Activated CD4-positive, alpha-beta T cell treated with anti-CD3 and anti-CD28 coated beads, Interleukin-2, amount 50 U/mL, for 4 hours (primary cell): ENCODE measurements at places on chromosomes 1 and 21.

DNA sequence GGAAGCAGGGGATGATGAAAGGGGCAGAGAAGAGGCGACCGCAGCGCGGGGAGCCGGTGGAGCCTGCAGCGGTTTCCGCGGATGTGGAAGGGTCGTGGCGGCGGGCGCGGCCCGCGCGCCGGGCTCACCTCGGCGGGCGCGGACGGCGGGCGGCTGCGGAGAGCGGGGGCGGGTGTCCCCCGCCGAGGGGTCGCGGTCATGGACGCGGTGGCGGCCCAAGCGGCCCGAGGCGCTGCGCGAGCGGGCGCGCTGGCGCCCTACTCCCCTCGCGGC, 572 bp downstream of the LPGAT1 start:
- DNase-seq: no peak

DNA sequence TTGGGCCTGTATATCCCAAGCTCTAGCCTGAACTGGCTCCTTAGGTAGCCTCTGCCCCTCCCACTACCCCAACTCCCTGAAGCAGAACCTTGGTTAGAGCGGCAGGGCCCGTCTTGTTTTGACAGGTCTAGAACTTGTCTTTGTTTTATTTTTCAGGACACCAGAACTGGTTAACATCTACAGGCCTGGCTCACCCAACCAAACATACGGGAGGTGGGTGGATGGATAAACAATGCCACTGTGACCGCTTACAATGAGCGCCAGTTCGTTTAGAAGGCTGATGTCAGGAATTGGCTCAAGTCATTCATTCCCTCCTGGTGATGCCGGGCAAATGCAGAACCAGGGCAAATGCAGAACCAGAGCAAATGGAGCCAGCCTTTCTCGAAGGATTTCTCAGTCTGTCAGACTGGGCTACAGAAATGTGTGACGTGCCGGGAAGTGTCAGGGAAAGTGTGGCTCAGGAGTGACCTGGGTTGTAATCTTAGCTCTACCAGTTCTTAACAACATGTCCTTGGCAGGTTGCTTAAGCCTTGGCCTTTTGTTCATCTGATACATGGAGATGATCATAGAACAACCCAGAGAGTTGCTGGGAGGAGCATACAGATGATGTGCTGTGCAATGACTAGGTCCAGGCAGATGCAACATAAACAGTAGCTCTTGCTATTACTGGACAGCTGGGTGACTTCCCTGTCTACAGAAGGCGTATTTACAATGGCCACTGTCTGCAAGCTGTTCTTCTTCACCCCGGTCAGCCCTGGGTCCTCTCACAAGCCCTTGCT, 30.5 kb upstream of the BTG2 start:
- DNase-seq: no peak

DNA sequence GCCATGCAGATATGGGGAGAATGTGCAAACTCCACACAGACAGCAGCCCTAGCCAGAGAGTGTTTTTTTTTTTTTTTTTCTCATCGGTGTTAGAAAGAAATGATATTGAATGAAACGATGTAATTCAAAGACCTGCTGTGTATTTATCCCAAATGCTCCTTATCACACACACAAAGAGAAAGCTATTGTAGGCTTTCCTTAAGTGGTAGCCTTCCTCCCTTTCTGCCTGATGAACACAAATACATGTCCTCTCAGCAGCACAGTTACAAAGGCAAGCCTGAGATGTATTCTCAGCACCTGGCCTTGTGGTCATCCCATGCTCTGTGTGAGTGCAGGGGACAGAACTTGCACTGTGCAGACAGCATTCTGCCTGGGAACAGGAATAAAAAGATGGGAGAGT, 93.8 kb downstream of the PLPPR5 start:
- DNase-seq: no peak

DNA sequence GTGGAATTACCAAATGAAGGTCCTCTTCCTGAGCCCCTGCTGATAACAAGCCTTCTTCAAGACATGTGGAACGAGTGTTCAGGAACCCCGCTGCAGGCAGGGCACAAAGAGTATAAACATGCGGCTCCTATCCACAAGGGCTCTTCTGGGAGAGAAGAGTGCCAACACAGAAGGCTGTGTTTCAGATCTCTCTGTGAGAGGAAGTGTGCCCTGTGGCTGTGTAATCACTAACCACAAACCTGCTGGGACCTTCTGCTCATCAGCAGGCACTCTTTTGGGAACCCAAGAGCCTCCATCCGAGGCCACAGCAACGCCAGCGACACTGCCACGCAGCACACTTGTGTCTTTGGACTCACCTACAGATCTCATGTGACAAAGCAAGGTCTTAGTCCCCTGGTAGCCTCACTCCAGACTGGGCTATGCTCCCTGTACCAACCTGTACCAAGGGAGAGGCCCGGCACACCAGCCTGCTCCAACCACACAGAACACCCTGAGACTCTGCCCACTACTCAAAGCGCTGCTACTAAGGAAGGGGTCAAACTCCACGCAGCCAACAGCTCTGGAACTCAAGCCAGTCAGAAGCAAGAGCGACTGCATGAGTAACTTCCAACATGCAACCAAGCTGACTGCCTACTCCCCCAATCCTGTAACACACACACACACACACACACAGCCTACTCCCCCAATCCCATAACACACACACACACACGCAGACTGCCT, 7.8 kb downstream of the PTTG1IP start:
- DNase-seq: no peak

DNA sequence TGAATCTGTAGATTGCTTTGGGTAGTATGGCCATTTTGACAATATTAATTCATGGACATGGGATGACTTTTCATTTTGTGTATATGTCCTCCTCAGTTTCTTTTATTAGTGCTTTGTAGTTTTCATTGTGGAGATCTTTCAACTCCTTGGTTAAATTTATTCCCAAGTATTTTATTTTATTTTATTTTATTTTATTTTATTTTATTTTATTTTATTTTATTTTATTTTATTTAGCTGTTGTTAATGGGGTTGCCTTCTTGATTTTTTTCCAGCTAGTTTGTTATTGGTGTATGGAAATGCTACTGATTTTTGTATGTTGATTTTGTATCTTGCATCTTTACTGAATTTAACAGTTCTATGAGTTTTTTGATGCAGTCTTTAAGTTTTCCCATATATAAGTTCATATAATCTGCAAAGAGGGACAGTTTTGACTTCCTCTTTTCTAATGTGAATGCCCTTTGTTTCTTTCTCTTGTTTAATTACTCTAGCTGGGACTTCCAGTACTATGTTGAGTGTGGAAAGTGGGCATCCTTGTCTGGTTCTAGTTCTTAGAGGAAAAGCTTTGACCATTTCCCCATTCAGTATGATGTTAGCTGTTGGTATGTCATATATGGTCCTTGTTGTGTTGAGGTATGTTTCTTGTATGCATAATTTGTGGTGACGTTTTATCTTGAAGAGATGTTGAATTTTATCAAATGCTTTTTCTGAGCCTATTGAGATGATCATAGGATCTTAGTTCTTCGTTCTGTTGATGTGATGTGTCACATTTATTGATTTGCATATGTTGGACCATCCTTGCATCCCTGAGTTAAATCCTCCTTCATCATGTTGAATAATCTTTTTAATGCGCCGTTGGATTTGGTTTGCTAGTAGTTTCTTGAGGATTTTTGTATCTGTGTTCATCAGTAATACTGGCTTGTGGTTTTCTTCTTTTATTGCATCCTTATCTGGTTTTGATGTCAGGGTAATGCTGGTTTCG, 14.3 kb downstream of the CEPT1 start:
- DNase-seq: no peak

DNA sequence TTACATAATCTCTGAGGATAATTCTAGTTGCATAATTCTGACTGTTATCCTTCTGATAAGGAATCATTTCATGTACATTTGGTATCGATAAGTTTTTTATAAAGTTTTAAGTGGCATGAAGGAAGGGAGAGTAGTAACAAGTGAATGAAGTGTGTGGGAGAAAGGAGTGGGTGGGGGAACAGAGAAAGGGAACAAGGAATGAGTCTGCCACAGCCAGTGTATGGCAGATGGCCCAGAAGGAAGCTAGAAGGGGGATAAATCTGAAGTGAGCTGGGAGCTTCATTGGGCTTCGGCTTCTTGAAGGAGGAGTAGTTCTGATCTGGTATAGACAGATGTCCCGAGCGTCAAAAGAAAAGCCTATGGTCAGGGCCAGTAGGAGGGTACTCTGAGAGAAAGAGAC, 18.6 kb downstream of the ZBTB40 start:
- DNase-seq: no peak

DNA sequence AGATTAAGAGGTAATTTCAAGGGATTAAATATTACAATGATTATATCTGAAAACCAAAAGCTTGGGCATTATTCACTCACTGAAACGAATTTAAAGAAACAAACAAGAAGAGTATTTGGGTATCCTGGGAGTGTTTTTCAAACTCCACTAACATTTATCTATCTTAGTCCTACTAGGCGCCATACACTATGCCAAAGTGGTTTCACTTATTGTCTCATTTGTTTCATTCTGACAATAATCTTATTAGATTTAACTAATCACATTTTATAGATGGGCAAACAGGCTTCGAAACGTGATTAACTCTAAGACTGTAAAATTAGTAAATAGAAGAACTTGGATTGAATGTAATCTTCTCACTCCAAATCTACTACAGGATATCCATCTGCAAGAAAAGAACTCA, 25.4 kb downstream of the ASH1L start:
- no peak for DNase-seq
